ENCODE measurements at places on chromosomes 5 and 9. TPM values are rescaled to one million over a fixed set of nuclear protein-coding genes. Genes with fewer than 3 reads are reported as not detected.

GRCh38 chr9:114745108-114745848 lies 60.6 kb downstream of the TNFSF15 start:
- no peaks in the 10 kb centered on the region for H3K4me1 ChIP-seq
- no peaks in the 10 kb centered on the region for H3K36me3 ChIP-seq
- H3K27me3 ChIP-seq = no peaks in the 10 kb centered on the region
- no peak for DNase-seq
- no peak overlapping the region for H3K4me3 ChIP-seq
- H3K27ac ChIP-seq = no peak overlapping the region

DNA sequence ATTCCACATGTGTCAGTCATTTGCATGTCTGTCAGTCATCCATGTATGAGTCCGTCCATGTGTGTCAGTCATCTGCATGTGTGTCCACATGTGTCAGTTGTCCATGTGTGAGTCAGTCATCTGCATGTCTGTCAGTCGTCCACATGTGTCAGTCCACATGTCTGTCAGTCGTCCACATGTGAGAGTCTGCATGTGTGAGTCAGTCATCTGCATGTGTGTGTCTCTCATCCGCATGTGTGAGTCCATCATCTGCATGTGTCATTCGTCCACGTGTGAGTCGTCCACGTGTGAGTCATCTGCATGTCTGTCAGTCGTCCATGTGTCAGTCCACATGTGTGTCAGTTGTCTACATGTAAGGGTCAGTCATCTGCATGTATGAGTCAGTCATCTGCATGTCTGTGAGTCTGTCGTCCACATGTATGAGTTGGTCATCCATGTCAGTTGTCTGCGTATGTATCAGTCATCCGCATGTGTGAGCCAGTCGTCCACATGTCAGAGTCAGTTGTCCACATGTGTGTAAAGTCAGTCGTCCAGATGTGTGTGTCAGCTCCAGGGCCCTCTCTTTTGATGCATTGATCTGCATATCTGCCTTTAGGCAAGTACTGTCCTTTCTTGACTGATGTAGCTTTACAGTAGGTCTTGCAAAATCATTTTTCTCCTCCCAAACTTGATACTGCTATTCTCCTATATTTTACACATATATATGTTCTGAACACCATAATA lies 72.5 kb upstream of the CACNA1B start:
- DNase-seq = no peak
- no peaks in the 10 kb centered on the region for H3K4me1 ChIP-seq
- no peaks in the 10 kb centered on the region for H3K27me3 ChIP-seq
- no peak overlapping the region for H3K27ac ChIP-seq
- no peak overlapping the region for H3K4me3 ChIP-seq

DNA sequence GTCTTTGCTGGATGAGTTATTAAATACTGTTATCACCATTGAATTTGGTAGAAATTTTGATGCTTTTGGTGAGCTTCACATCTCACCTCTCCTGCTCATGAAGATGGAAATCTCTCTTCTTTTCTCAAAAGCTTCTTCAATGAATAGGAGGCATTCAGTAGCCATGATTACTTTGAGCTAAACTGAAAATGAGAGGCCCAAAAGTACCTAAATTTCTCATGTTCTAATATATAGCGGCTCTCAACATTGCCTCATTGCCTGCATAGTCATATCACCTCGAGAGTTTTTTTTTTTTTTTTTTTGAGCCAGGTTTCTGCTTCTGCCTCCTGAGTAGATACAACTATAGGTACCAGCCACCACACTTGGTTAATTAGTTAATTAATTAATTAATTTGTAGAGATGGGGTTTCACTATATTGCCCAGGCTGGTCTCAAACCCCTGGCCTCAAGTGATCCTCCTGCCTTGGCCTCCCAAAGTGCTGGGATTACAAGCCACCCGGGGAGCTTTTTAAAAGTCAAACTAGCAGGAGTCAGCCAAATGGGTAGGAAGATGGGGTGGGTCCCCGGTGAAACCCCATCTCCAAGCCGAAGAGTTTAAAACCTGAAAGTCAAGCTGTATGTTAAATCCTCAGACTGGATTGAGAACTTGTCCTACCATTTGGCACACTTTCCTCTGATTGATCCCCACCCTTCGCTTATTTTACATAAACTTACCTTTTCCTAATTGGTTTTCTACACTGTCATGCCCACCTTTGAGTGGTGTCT lies 169.0 kb downstream of the DOCK2 start:
- no peak for DNase-seq
- H3K4me3 ChIP-seq = no peak overlapping the region
- H3K36me3 ChIP-seq = no peaks in the 10 kb centered on the region
- no peak overlapping the region for H3K27ac ChIP-seq
- H3K27me3 ChIP-seq = peaks cover 29% of the 10 kb centered on the region
- H3K4me1 ChIP-seq = no peaks in the 10 kb centered on the region

GRCh38 chr5:168991311-168991710 lies 309.6 kb downstream of the SLIT3 start:
- no peaks in the 10 kb centered on the region for H3K27me3 ChIP-seq
- H3K4me1 ChIP-seq = peaks cover 12% of the 10 kb centered on the region
- DNase-seq = no peak
- no peaks in the 10 kb centered on the region for H3K36me3 ChIP-seq
- no peak overlapping the region for H3K4me3 ChIP-seq
- no peak overlapping the region for H3K27ac ChIP-seq

- no peaks in the 10 kb centered on the region for H3K27me3 ChIP-seq
- H3K36me3 ChIP-seq = no peaks in the 10 kb centered on the region
- DNase-seq = no peak
Measured at GRCh38 chr9:78811622-78812276, 514.8 kb downstream of the PSAT1 start.

DNA sequence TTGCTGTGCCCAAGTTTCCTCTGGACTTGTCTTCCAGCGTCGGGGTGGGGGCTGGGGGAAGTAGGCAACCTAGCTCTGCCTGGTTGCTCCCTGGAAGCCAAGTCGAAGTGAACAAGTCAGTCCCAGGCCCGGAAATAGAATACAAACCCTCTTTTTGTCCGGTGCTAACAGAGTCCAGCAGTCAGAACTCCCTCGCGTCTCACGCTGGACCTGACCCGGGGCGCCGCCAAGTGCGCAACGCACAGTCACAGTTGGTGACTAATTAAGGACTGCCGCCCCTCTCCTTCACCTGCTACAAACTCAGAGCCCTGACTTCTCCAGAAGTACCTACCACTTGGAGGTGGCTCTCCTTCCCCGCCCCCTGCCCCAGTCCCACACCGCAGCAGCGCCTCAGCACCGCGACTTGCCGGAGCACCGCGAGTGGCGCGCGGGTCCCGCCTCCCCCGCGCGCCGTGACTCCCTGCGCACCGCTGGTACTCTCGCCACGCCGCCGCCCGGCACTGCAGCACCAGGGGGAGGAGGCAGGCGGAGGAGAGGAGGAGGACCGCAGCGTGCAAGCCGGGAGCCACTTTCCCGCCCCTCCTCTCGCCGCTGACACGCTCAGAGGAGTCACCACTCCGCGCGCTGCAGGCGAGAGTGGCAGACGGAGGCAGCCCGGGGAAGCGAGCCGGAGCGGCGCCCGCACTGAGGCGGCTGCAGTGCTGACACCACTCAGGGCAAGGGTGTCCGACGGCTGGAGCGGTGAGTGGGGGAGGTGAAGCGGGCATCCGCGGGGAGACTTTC lies at the start of gene SV2C:
TSS of gene SV2C (plus strand) at position 612 of the 783 bp plus-strand sequence. CDS start 48,368 bp downstream, outside the sequence.
- H3K4me3 ChIP-seq = peak within 1 kb of the TSS; percentile 44
- peak; percentile 69 for DNase-seq
- H3K27me3 ChIP-seq = peaks cover 88% of the 10 kb centered on the region
- no peak within 1 kb of the TSS for H3K27ac ChIP-seq

DNA sequence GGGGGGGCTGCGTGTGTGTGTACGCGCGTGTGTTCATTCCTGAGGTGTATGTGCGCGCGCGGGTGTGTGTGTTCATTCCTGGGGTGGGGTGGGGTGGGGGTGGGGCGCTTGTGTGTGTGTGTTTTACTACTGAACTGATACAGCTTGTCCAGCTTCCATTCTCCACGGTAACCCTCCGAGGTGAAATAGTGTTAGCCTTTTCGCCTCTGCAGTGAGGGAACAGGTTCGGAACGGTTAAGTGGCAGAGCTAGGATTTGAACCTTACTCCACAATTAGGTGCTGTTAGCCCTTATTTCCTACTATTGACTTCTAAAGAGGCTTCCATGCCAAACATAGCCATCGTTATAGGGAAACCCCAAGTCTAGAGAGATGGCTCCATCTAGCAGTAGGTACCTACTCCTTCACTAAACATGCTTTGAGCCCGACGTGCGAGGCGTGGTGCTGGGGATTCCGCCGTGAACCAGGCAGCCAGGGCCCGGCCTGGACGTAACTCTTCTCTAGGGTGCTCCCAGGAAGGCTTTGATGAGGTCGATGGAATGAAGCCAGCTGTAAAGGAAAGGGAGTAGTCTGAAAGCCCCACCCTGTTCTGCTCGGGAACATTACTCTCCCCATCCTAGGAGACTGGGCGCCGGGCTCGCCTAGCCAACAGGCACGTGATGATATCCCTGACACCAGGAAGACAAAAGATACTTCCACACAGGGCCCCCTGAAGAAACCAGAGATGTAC lies 782 bp upstream of the SKP1 start:
- H3K4me1 ChIP-seq = peaks cover 42% of the 10 kb centered on the region
- H3K27me3 ChIP-seq = no peaks in the 10 kb centered on the region
- peak; percentile 70 for DNase-seq
- H3K4me3 ChIP-seq = peak overlapping the region; percentile 88
- H3K27ac ChIP-seq = peak overlapping the region; percentile 99

- H3K4me3 ChIP-seq = no peak overlapping the region
- peaks cover 9% of the 10 kb centered on the region for H3K4me1 ChIP-seq
- H3K27ac ChIP-seq = no peak overlapping the region
- DNase-seq = peak; percentile 28
- no peaks in the 10 kb centered on the region for H3K36me3 ChIP-seq
Measured at GRCh38 chr9:107024193-107024592, 161.2 kb downstream of the ZNF462 start.

The PCDHA1 gene
- not detected for total RNA-seq

The GBGT1 gene
- 1.2 TPM for total RNA-seq

Data from stomach (tissue), 19 donors.